ENCODE measurements at places on chromosomes 1 and 21.

GRCh38 chr1:231583376-231583775 is 43.2 kb upstream of the DISC1 start:
- no peak for DNase-seq

DNA sequence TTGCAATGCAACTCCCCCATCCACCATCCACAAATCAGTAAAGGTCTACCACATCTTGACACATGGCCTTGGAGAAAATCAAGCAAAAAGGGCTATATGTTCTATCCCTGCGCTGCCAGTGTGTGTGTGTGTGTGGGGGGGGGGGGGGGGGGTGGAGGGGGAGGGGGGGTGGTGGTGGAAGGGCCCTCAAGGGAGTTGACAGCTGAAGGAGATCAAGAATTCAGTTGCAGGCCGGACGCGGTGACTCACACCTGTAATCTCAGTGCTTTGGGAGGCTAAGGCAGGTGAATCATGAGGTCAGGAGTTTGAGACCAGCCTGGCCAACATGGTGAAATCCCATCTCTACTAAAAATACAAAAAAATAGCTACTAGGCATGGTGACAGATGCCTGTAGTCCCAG is 37.6 kb upstream of the CLIC4 start:
- no peak for DNase-seq

DNA sequence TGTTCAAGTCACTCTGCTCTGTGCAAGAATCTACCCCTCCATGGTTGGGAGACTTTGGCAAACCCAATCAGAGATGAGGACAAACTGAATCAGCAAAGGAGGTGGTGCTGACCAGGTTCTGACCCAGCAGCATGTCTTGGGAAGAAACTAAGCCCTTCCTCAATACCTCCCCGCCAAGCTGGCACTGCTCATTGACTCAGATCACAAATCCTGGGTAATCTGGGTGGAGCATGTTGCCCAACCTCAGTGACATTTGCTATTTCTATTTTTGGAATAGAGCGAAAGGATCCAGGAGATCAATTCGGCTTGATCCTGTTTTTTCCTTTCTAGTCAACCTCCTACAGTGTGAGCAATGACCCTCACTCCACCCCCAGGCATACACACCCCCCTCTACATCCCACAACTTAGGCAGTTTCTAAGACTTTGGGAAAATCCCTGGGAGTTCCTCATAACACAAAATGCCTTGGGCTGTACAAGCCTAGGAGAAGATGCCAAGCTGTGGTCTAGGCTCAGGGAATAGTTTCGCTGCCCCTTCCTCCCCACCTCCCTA is 166.8 kb upstream of the KCNJ6 start:
- no peak for DNase-seq

DNA sequence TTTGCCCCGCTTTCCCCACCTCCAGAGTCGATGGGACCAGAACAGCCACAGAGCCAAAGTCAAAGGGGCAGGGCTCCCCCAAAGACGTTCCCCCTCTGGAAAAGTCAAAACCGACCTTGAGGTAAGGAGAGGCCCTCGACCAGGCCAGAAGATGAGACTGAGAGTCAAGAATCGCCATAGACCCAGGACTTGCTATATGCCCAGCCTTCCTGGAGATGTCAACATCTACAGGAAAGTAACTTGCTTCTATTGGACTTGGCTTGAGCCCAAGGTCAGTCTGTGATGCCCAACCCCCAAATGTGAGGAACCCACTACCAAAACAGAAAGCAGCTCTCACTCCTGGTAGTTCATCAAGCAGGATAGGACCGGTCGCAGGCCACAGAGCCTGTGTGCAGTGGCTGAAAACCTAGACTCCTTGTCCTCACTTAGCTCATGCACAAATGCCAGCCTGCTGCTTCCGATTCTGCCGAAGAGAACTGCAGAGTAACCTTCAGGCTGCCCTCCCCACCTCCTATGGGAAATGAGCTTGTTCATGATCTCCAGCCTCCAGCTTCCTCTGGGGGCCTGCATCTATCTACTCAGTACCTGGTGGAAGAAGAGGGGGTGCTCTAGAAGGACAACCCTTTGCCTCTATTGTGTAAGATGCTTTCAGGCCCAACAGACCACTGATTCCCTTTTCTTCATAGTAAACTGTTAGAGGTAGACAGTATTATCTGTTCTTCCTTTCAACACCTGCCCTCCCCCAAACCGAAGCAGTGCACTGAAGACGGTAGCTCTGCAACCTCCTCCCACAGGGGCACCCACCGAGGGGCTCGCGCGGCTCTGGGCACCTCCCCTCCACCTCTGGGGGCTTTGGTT is 1.4 kb downstream of the ACOT7 start:
- no peak for DNase-seq

GRCh38 chr1:115826628-115827027 is 14.3 kb downstream of the NHLH2 start:
- DNase-seq: no peak

DNA sequence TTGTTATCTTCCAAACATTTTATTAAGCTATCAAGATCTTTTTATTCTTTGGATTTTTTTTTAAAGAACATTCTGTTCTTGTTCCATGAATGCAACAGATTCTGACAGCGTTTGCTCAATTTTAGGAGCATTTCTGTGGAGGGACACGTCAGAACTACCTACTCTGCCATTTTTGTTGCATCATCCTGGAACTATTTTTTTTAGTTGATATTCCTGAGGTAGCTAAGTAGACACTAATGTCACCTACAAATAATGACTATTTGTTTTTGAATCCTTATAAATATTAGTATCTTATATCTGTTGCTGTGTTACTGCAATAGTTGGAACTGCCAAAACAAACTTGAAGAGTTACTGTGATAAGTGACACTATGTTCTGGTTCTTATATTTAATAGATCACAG is 57.2 kb downstream of the DNAI4 start:
- no peak for DNase-seq

- no peak for DNase-seq
Measured at GRCh38 chr1:184150776-184151531, 99.4 kb downstream of the TSEN15 start.

DNA sequence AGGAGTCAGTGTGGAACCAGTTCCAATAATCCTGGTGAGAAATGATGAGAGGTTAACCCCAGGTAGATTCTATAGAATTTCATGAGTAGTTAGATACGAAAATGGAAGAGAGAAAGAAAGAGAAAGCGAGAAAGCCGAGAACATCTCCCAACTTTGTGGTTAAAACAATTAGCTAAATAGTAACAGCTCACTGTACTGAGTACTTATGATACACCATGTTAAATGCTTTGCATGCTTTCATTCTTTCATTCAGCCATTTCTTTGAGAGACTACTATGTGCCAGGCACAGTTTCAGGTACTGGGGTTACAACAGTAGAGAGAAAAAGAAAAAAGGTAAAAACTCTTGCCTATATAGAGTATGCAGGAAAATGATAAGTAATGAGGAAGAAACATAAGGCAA is 109.7 kb upstream of the SYT6 start:
- no peak for DNase-seq

- no peak for DNase-seq
Measured at GRCh38 chr1:223223091-223223995, 80.3 kb upstream of the TLR5 start.

- DNase-seq: no peak
Measured at GRCh38 chr1:245614476-245614875, 459.7 kb downstream of the KIF26B start.

DNA sequence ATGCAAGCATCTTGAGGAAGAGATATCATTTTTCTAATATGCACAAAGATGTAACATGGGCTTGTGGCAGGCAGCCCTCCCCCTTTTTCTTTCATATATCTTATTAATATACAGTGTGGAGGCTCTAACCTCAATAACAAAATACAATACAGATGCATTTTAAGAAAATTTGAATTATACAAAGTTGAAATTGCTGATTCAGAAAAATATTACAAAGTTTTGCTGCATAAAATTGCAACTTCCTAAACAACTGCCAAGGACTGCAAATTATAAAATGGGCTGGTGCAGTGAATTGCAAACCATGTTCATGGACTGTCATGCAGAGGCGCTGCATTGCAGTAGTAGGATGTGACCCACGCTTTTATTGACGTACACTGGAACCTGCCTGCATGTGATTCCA is 84.0 kb downstream of the LPAR3 start:
- no peak for DNase-seq

- DNase-seq: peak; percentile 29
Measured at GRCh38 chr1:21935891-21936365, 1.2 kb downstream of the HSPG2 start.

- no peak for DNase-seq
Measured at GRCh38 chr1:205805082-205805711, 7.8 kb downstream of the SLC41A1 start.

DNA sequence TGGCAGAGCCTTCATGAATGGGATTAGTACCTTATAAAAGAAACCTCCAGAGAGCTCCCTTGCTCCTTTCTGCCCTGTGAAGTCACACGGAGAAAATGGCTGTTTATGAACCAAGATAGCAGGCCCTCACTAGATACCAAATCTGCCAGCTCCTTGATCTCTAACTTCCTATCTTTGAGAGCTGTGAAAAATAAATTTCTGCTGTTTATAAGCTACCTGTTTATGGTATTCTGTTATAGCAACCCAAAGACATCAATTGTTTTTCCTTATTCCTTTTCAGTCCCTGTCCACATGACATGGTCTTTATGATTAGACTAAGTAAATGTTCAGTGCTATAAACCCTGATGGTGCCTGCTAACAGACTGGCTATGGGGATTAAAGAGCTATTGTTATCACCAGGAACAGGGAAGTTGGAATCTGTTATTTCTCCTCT is 9.7 kb upstream of the STIL start:
- no peak for DNase-seq

- DNase-seq: no peak
Measured at GRCh38 chr1:154481053-154481452, 21.0 kb upstream of the TDRD10 start.

GRCh38 chr1:25500694-25501093 is 42.7 kb upstream of the LDLRAP1 start:
- peak; percentile 54 for DNase-seq

- DNase-seq: no peak
Measured at GRCh38 chr1:93804412-93804811, 74.6 kb downstream of the DNTTIP2 start.

GRCh38 chr1:147699686-147700041 is 29.3 kb upstream of the ACP6 start:
- DNase-seq: no peak

GRCh38 chr1:114107474-114108435 is 45.9 kb downstream of the SYT6 start:
- DNase-seq: no peak

- no peak for DNase-seq
Measured at GRCh38 chr1:41741244-41741643, 177.5 kb downstream of the HIVEP3 start.

Measured in adrenal gland (tissue), 19 donors.